PC-3 (cell line): ENCODE measurements at places on chromosomes 12 and 14.

GRCh38 chr14:23183158-23183470 is 346 bp downstream of the SLC7A8 start:
- no peak for DNase-seq

DNA sequence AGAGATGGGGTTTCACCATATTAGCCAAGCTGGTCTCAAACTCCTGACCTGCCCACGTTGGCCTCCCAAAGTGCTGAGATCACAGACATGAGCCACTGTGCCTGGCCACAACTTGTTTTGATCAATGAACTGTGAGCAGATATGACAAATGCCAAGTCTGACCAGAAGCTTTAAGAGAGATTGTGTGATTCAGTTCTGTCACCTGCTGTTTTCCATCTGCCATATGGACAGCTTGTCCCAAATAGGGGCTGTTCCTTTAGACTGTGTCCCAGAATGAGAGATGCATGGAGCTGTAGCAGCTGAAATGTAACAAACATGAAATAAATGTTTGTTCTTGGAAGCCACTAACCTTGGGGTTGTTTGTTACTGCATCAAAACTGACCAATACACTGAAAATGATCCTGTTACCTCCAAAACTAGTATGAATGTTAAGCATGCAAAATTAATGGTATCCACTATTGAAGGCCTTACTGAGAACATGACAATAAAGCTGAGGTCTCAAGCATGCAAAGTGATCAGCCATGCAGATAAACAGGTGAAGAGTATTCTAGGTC is 65.9 kb upstream of the MED13L start:
- no peak for DNase-seq

DNA sequence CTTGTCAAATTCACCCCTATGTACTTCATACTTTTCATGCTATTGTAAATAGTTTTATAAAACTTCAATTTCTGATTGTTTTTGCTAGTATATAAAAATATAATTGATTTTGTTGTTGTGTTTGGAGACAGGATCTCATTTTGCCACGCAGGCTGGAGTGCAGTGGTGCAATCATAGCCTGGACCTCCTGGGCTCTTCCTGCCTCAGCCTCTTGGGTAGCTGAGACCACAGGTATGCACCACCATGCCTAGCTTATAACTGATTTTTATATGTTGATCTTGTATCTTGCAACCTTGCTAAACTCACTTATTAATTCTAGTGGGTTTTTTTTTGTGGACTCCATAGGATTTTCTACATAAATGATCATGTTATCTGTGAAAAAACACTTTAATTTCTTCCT is 23.5 kb downstream of the ATP5MC2 start:
- no peak for DNase-seq

- peak; percentile 52 for DNase-seq
These were observed 129.9 kb downstream of the KCNA5 start for GRCh38 chr12:5173511-5174011.

- DNase-seq = no peak
These were observed 92.1 kb upstream of the BMP4 start for GRCh38 chr14:54048736-54049135.
